ENCODE measurements at places on chromosomes 11 and 22.
A peak's percentile ranks its signal among the peaks of the same experiment; 100 is the strongest.

GRCh38 chr11:74507582-74507981 lies 14.1 kb upstream of the LIPT2 start:
- DNase-seq = no peak

DNA sequence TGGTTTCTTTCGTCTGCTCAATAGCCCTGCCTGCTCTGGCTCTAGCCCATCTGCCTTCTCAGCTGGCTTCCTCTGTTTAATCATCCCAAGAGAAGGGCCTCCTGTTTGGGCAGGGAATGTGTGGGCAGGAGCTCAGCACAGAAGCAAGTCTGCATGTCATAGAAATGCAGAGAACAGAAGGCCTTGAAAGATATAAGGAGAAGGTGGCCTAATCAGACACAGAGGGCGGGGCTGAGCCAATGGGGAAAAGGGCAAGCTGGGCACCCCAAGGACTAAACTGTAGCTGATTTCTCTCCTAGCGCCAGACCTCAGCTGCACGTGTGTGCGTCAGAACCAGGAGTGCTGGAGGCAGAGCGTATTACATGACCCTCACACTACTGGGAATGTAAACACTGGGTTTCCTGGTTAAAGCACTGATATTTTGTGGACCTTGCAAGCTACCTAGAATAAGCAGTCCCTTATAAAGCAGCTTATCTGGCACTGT lies 7.6 kb upstream of the CCKBR start:
- DNase-seq = no peak

GRCh38 chr11:134517621-134518293 lies 105.7 kb upstream of the B3GAT1 start:
- no peak for DNase-seq

- no peak for DNase-seq
These were observed 207.1 kb upstream of the ARHGAP20 start for GRCh38 chr11:110919241-110919922.

- peak; percentile 25 for DNase-seq
These were observed 34.5 kb upstream of the ANO3 start for GRCh38 chr11:26297189-26297975.

- no peak for DNase-seq
These were observed 359.3 kb downstream of the TENM4 start for GRCh38 chr11:79081471-79082031.

GRCh38 chr11:75328426-75329277 lies 22.8 kb downstream of the ARRB1 start:
- peak; percentile 72 for DNase-seq

GRCh38 chr11:27871056-27871455 lies 170.8 kb upstream of the BDNF start:
- no peak for DNase-seq

DNA sequence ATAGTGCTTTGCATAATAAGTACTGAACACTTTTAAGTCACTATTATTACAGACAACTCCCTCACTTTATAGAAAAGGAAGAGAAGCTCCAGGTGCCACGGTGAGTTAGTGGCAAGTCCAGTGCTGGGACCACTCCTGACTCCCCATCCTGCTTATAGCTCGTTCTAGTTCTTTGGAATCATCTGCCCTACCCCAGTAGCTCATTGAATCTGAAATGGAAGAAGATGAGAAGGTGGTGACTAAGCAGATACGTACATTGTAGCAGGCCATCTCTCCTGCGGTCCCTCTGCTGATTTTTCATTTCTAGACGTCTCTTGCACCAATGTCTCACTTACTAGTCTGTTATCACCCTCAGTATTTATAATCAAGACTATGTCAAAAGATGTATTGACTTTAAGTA lies 21.6 kb downstream of the MMP20 start:
- DNase-seq = no peak

GRCh38 chr11:112403432-112403831 lies 142.8 kb upstream of the PLET1 start:
- DNase-seq = no peak

GRCh38 chr11:103529181-103529684 lies 420.0 kb downstream of the DYNC2H1 start:
- no peak for DNase-seq

GRCh38 chr11:118247041-118247440 lies 5.1 kb downstream of the MPZL3 start:
- DNase-seq = no peak

GRCh38 chr11:9745411-9746211 lies 81.7 kb downstream of the SWAP70 start:
- no peak for DNase-seq

DNA sequence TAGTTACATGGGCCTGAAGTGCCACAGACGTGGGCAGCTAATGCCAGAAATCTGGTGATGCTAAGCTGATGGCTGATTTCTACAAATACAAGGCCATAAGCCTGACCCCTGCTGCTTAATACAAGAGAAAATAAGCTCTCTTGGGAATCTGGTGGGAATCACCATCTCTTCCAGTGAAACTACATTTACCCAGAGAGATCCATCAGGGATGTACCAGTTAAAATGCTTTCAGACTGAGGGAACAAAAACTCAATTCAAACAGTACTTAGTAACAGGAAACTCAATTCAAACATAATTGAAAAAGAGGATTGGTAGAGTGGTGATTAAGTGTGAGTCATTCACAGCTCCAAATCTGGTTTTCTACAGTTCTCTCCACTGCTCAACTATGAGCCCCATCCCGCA lies 1.7 kb upstream of the CAVIN3 start:
- DNase-seq = no peak

DNA sequence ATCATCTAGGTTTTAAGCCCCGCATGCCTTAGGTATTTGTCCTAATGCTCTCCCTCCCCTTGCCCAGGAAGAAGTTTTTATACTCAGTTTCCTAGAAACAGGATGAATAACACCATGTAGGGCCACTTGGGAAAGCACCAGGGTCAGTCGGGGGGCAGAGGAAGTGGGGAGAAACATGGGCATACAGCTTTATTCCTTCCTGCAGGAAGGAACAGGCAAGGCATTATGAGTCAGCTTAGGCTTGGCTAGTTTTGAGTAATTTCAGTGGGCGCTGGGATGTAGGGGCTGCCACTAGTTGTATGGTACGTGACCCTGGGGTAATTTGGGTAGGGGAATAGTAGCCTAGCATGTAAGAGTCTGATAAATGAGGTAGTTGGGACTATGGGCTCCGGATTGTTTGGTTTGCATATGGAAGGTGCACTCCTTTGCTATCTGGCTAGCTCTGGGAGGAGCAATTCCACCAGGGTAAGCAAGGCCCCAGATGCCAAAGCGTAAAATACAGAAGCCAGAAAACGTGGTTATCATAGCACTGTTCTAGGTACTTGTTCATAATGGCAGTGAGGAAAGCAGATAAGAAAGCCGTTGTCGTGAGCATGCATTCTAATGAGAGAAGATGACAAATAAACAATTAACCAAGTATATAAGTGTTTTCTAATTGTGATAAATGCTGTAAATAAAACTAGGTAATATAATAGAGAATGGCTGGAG lies 24.8 kb downstream of the ACER3 start:
- DNase-seq = no peak

- DNase-seq = no peak
These were observed 69.4 kb upstream of the ALX4 start for GRCh38 chr11:44379141-44380008.

DNA sequence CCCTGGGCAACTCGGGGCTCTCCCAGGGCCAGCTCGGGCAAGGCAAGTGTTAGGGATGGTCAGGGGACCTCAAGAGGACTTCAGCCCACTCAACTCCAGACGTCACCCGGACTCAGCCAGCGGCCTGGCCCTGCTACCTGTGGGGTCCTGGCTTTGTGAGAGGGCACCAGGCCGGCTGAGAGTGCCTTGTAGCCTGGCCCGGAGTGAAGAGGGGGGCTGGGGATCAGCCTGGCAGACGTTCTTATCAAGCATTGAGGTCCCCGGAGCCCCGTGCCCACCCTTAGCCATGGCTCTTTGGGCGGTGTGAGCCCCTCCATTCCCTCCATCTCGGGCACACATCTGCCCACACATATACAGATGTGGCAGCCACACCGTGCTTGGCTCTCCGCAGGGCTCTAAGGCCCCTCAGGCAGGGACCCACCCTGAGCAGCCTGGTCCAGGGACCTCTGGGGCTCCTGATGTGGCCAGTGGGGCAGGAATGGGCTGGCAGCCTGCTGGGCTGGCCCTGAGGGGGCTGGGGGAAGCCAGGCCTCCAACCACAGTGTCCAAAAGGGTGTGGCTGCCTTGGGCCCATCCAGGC lies 15.3 kb downstream of the LSP1 start:
- DNase-seq = no peak

GRCh38 chr11:105719073-105719822 lies 109.4 kb downstream of the GRIA4 start:
- DNase-seq = no peak

DNA sequence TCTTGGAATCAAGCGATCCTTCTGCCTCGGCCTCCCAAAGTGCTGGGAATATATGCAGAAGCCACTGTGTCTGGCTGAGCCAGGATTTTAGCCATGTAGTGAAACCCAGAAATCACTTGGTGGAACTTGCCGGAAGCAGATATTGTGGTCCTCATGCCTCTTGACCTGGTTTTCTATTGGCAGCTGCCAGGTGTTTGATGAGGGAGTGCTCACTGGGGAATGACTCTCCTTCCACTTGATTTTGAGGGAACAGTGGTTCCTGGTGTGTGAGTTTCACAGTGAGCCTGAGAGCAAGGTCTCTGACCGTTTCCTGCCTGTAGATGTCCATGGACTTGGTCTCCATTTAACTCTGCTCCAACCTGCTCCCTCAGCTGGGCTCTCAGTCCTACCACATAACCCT lies 34.7 kb upstream of the ELF5 start:
- no peak for DNase-seq

DNA sequence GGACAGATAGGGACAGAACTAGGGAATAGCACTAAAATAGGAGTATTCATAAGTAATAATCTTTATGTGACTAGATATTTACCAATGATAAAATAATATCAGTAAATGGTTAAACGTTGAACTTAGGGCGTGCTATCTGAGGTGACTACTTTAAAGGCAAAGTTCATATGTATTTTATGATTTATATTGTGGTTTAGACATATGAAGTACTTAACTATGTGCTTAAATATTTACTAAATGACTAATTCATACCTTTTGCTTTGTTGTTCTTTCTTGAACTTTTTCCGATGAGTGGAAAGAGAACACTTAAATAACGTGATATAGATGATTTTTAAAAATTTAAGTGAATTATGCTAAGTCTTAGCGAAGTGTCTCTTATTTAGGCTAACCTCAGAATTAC lies 14.7 kb downstream of the LUZP2 start:
- no peak for DNase-seq

GRCh38 chr11:12375720-12376119 lies 1.7 kb upstream of the PARVA start:
- DNase-seq = no peak

DNA sequence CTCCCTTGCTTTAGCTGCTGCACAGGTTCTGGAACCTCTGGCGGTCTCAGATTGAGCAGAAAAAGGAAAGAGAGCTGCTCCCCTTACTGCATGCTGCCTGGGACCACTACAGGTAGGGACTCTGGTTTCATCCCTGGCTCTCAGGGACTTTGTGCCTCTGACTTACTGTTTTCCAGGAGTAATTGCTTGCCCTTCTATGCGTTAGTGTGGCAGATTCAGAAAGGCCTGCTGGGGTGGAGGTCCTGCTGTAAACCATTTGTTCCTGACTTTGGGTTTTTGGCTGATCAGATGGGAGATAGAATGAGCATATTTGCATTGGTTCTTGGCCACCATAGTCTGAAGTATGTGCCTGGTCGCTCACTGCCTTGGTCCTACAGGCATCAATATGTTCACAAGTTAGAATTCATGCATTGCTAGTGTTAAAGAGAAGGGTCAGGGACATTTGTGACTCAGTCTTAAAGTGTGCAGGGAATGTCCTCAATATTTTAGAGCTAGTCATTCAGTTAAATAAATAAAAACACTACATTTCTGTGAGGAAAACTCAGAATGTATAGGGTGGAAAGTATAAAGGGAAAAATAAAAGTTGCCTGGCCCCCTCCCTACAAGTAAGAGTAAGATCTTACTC lies 78.0 kb downstream of the PISD start:
- no peak for DNase-seq

- no peak for DNase-seq
These were observed 403.4 kb upstream of the B3GAT1 start for GRCh38 chr11:134815404-134815803.

DNA sequence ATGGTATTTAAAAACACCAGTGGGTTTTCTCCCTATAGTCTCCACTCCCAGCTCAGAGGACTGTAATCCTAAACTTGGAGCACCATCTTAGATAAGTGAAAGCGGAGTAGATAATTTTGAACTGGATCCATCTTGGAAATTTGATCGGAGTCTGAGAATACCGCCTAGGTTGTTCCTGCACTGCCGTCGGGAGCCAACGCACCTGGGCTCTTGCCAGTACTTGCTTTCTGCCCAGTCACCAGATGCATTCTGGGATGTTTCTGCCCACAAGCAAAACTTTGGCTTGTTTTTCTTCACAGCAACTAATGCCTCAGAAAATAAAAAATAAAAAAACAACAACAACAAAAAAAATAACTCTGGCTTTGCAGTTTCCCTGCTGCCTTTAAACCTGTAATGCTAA lies 113.0 kb upstream of the MTMR2 start:
- no peak for DNase-seq

DNA sequence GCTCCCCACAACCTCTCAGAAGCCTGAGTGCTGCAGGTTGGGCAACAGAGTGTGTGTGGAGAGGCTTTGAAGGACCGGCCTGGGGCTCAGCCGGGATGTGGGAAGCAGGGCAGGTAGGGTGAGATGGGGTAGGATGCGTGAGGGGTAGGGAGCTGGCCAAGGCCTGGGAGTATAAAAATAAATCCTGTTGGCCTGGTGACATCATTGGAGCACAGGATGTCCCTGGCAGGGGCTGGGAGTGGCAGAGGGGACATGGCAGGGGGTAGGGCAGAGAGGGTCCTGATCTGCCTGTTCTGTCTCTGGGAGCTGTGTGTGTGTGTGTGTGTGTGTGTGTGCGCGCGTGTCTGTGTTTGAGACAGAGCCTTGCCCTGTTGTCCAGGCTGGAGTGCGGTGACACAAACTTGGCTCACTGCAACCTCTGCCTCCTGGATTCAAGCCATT lies 28.6 kb downstream of the TEF start:
- no peak for DNase-seq

- no peak for DNase-seq
These were observed 10.6 kb downstream of the FREY1 start for GRCh38 chr11:45896422-45896984.

DNA sequence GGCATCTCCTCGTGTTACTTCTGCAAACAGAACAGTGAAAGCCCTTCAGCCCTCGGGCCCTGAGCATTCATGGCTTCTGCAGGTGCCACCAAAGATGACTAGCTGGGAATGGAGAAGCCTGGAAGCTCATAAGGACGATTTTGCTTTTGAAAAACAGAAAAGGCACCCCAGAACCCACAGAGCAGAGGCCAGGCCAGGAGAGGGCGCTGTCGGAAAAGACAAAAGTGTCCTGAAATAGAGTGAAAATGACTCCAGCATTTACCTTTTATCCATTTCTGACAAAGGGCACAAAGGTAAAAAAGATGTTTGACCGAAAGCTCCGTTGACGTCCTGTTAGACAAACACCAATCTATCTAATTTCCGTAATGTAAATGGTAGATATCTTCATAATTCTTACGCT lies 37.6 kb downstream of the ZNF195 start:
- DNase-seq = peak; percentile 75

GRCh38 chr22:42335839-42336378 lies 65.5 kb upstream of the TCF20 start:
- no peak for DNase-seq

GRCh38 chr11:68939583-68940555 lies 36.2 kb downstream of the IGHMBP2 start:
- no peak for DNase-seq

GRCh38 chr11:120964857-120965256 lies 59.0 kb upstream of the TBCEL start:
- DNase-seq = no peak

GRCh38 chr11:77789061-77789730 lies 31.3 kb downstream of the RSF1 start:
- DNase-seq = no peak

- no peak for DNase-seq
These were observed 1.2 kb upstream of the IGLL1 start for GRCh38 chr22:23581260-23581650.
